ENCODE measurements at places on chromosomes 7 and 10. TPM values are rescaled to one million over a fixed set of nuclear protein-coding genes. Genes with fewer than 3 reads are reported as not detected.

DNA sequence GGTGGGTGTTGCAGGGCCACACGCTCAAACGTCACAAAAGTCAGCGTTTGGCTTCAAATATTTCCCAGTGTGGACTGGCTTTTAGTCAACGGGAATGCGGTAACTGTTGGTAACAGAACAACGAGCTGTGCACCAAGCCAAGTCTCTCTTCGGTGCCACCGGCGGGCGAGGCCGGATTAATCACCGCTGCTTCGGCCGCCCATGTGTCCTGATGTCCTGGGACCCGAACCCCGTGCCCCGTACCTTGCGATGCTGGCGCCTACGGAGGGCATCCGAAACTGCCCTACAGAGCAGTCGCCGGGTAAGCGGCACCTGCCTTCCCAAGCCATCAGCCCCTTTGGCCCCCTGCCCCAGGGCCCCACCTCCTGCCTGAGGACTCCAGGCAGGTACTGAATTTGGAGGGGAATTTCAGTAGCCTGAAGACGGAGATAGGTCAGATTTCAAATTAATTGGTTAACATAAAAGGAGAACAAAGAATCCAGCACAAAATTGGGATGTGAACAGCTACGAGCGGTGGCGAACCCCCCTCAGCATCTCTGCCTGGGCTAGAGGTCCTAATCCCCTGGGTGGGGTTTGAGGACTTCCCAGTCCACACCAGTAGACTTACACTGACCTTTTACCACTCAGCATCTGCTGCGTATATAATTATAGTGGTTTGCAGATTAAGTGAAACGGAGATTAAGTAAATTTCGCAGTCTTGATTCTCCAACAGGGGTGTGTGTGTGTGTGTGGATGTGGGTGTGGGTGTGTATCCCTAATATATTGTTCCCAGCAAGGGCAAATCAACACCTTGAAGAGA, at the start of gene LRRC72:
LRRC72 (plus strand) TSS at position 84 of the 799 bp plus-strand sequence; CDS start at position 212, 128 bp downstream.
- H3K36me3 ChIP-seq = no peaks in the 10 kb centered on the region
- no peak within 1 kb of the TSS for H3K4me3 ChIP-seq
- no peak within 1 kb of the TSS for H3K27ac ChIP-seq
- DNase-seq = no peak

GRCh38 chr7:136275794-136276193, 298.6 kb upstream of the MTPN start:
- H3K27ac ChIP-seq = no peak overlapping the region
- H3K4me1 ChIP-seq = peaks cover 4% of the 10 kb centered on the region
- no peak overlapping the region for H3K4me3 ChIP-seq
- DNase-seq = no peak
- H3K27me3 ChIP-seq = no peaks in the 10 kb centered on the region

GRCh38 chr7:117764031-117764430, 109.2 kb downstream of the CTTNBP2 start:
- H3K4me1 ChIP-seq = no peaks in the 10 kb centered on the region
- H3K27me3 ChIP-seq = no peaks in the 10 kb centered on the region
- no peak overlapping the region for H3K27ac ChIP-seq
- H3K4me3 ChIP-seq = no peak overlapping the region

DNA sequence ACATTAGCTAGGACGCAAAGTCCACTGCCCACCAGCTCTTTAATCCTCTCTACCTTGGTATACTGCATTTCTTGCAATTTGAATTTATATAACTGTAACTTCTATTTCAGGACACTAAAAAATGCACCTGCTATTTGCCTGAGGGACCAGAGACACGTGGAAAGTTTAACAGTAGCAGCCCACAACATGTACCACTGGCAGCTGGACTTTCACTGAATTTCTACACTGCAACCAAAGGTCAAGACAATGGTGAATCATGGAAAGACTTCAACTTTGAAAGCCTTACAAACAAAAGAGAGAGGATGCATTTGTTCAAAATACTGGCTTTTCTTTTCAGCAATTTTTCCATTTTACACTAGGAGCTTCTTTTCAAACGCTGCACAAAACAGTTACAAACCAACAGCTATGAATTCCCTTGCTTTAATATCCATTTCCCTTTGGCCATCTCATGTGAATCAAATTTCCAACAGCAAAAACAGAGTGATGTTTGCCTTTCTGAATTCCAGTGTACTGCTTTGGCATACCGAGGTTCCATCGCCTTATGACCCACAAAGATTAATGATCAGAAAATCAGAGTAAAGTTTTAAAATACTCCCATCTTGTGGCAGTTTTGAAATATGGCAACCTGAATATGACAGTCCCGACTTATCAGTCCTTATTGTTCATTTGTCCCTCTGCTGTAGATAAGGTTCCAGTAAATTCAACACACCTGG, 29.9 kb upstream of the HNRNPH3 start:
- H3K36me3 ChIP-seq = no peaks in the 10 kb centered on the region
- no peak overlapping the region for H3K4me3 ChIP-seq
- peaks cover 3% of the 10 kb centered on the region for H3K4me1 ChIP-seq
- H3K27ac ChIP-seq = no peak overlapping the region
- no peaks in the 10 kb centered on the region for H3K27me3 ChIP-seq
- no peak for DNase-seq

GRCh38 chr10:98246911-98247805, 20.8 kb downstream of the LOXL4 start:
- H3K27me3 ChIP-seq = no peaks in the 10 kb centered on the region
- peaks cover 54% of the 10 kb centered on the region for H3K4me1 ChIP-seq
- peak overlapping the region; percentile 33 for H3K4me3 ChIP-seq
- peak overlapping the region; percentile 81 for H3K27ac ChIP-seq
- H3K36me3 ChIP-seq = peaks cover 5% of the 10 kb centered on the region
- DNase-seq = no peak

- peaks cover 23% of the 10 kb centered on the region for H3K4me1 ChIP-seq
- H3K4me3 ChIP-seq = no peak overlapping the region
- H3K27ac ChIP-seq = peak overlapping the region; percentile 92
- H3K27me3 ChIP-seq = no peaks in the 10 kb centered on the region
Observed at GRCh38 chr10:72069751-72070526, 18.4 kb downstream of the SPOCK2 start.

Gene SORCS3
- total RNA-seq = 3.4 TPM

Gene PTPN20
- not detected for total RNA-seq

Gene ANKMY2
- 24.7 TPM for total RNA-seq

Gene CTTNBP2
- 12.5 TPM for total RNA-seq

Measured in neural crest cell (in vitro differentiated cells).